ENCODE measurements at places on chromosomes 16 and 17.

DNA sequence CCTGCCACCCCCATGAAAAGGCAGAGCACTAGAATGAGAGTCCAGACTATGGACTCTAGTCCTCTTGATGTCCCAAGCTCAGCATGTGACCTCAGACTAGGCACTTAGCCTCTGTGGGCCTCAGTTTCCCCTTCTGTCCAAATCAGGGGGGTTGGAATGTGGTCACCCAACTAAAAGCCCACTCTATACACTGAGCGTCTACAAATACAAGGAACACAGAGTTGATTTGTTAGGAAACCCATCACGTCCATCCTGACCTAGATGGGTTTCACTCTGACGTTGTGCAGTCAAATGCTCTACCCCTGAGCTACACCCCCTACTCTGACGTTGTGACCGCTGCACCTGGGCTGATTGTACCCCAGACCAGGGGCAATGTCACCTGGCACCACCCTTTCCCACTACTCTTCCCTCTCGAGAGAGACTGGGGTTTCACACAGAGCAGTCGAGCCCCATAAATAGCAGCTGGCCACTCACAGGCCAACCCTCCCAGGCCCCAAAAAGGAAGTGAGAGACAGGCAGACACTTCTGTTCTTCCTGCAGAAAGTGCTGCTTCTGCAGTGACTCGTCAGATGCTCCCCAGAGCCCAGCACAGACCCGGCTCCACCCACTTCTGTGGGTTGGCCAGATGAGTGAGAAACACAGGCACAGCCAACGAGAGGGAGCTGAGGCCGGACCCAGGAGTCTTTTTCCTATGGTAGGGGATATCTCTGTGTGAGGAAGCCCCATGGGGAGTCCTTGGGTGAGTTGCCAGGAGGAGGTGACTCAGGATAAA is 16.1 kb upstream of the TNFRSF13B start:
- peak; percentile 90 for DNase-seq

DNA sequence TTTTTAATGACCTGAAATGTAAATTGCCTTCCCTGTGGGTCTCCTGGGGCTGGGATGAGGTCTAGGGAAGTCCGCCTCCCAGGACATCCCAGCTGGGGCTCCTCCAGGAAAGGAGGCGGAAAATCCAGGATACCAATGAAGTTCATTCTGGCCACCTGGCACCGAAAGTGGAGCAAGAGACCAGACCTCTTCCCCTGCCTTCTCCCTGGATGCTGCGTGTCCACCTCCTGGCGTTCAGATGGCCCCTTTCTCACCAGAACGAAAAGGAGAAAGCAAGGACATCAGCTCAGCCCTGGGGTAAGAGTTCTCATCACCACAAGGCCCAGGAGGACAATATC is 20.4 kb downstream of the RBFOX3 start:
- DNase-seq, result no peak

DNA sequence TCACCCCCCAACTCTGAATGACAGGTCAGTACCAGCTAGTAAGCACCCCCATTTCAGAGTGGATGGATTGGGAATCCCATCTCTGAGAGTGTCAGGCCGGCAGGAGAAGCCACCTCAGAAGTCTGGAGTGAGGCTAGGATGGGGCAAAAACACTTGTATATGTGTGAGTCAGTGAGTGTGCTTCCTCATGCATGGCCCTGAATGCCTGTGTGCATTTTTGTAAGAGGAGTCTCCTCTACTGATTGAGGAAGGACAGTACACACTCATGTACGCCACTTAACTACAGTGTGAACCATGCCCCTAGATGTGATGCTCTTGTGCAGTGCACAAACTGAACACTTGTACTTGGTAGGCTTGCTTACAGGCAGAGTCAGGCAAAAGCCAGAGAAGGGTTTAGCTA is 22.3 kb upstream of the NAGS start:
- DNase-seq, result no peak

DNA sequence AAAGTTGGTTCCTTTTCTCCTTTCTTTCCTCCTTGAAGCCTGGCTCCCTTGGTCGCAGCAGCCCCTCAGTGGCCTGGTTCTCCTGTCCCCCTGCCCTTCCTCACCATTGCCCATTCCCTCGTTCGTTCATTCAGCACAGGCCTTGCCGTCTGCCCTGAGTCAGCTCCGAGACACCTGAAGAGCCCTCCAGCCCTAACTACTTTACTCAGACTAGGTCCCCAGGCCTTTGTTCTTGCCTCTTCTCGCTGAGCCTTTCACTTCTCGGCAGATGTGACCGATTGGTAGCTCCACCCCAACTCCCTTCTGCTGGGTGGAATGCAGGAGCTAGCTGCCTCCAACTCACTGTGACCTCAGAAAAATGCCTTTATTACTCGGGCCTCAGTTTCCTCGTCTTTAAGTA is 7.0 kb upstream of the ADAM11 start:
- DNase-seq, result no peak

GRCh38 chr16:17244872-17245551 is 225.7 kb downstream of the XYLT1 start:
- DNase-seq, result no peak

DNA sequence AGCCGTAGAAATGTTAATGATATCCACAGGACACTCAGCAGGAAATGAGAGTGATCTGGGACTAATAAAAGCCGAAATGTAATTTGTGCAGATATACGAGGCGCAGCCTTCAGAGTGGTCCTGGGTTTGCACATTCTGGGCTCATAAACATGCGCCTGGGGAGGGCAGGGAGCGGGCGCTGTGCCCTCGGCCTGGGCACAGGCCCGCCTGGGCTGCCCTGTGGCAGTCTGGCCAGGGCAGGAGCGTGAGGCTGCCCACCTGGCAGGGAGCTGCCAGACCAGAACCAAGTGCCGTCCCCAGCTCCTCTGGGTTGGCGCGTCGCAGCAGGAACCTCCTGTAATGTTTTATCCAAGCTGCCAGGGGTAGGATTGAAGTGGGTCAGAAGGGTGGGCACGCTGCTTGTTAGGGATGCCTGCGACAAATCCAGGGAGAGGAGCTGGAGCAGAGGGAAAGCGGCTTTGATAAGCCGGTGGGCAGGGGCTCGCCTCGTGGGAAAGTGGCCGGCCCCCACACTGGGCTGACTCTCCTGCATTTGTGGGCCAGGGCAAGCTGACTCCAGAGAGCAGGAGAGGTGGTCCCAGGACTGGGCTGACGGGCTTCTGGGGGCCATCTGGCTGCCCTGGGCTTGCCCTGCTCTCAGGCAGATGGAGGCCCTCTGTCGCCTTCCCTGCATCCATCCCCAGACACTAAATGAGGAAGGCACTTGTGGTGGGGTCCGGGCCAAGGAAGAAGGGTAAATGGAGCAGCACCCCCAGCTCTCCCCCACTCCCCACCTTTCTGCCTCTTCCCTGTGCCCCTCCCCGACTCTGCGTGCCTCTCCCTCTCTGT is 45.9 kb downstream of the SREBF1 start:
- DNase-seq, result no peak

DNA sequence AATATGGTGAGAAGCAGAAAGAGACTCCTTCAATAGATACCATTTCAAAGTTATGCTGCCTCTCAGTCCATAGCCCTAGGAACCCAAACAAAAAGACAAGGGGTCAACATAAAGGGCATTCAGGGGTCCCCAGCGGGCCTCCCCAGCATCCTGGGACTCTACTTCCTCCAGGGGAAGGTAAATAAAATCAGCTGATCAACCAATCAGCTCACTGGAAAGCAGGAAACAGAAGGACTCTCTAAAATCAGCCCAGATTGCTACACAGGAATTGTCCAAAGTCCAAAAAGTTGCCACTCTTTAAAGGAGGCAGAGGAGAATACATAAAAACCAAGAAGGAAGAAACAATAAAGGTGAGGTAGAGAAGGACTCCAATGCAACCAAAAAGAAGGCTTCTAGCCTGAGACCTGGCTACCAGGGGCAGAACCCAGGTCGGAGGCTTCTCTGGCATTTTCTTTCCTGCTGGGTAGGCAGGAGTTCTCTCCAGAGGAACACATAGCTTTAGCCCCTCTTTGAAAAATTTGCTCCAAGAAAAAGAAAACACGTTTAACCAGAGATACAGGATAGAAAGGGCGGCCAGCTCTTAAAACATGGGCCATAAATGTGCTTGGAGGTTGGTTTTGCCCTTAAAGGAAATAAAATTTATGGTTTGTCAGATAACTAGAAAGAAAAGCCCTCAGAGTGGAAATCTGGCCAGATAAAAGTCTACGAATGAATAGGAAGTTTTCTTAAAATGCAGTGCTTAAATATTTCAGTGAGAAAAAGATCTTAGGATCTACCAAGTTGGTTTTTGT is 404.6 kb downstream of the SOX9 start:
- DNase-seq, result no peak

GRCh38 chr17:20216154-20216815 is 207.1 kb downstream of the SPECC1 start:
- DNase-seq, result no peak

- DNase-seq, result no peak
These were observed 331.2 kb downstream of the MAF start for GRCh38 chr16:79269211-79269863.

GRCh38 chr17:45313996-45314740 is 2.7 kb downstream of the MAP3K14 start:
- DNase-seq, result no peak

- no peak for DNase-seq
These were observed 64.5 kb downstream of the SRCIN1 start for GRCh38 chr17:38541281-38541680.

- DNase-seq, result no peak
These were observed 158.5 kb upstream of the SHISA6 start for GRCh38 chr17:11082559-11082958.

DNA sequence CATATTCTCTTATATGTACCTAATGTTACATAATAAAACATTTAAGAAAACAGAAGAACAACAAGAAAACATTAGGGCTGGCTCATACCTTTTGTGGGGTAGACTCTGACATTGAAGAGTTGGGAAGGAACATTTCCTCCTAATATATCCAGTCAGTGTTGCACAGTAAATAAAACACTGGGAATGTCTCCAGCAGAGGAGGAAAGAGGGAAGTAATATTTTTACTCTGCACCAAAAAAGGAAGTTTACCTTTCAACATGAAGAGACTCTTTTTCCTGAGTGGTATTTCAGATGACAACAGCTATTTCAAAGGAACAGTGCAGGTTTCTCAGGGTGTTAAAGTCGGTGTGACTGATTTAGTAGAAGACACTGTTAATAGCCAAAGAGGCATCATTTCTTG is 31.9 kb downstream of the EPN2 start:
- no peak for DNase-seq

GRCh38 chr17:67573987-67574657 is 143.6 kb upstream of the NOL11 start:
- DNase-seq, result no peak

DNA sequence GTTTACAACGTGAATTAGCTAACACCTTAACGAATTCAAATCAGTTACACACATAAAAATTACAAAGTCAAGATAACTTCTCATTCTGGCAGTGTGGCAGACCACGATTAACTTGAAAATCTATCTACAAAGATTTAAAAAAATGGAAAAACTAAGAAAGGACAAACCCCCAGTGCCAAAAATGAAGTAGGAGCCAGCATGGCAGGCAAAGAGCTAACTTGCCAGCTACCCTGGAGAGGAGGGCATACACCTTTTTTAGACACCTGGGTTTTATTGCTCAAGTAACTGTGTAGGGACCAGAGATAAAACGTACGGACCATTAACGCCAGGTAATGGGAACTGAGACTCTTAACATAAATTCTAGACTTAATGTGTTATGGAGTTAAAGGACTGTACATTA is 2.5 kb downstream of the TAF15 start:
- DNase-seq, result no peak

- no peak for DNase-seq
These were observed 37.4 kb downstream of the ARHGAP23 start for GRCh38 chr17:38465391-38466345.

GRCh38 chr16:77723108-77723514 is 797 bp downstream of the NUDT7 start:
- DNase-seq, result no peak

GRCh38 chr17:66397486-66397885 is 95.1 kb downstream of the PRKCA start:
- no peak for DNase-seq

DNA sequence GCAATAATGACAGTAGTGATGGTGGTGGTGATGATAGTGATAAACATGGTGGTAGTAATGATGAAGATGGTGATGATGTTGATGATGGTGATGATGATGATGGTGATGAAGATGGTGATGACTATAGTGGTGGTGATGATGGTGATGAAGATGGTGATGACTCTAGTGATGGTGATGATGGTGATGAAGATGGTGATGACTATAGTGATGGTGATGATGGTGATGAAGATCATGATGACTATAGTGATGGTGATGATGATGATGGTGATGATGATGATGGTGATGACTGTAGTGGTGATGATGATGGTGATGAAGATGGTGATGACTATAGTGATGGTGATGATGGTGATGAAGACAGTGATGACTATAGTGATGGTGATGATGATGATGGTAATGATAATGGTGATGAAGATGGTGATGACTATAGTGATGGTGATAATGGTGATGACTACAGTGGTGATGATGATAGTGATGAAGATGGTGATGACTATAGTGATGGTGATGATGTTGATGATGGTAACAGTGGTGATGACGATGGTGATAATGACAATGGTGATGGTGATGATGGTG is 35.6 kb downstream of the DYNLRB2 start:
- no peak for DNase-seq

DNA sequence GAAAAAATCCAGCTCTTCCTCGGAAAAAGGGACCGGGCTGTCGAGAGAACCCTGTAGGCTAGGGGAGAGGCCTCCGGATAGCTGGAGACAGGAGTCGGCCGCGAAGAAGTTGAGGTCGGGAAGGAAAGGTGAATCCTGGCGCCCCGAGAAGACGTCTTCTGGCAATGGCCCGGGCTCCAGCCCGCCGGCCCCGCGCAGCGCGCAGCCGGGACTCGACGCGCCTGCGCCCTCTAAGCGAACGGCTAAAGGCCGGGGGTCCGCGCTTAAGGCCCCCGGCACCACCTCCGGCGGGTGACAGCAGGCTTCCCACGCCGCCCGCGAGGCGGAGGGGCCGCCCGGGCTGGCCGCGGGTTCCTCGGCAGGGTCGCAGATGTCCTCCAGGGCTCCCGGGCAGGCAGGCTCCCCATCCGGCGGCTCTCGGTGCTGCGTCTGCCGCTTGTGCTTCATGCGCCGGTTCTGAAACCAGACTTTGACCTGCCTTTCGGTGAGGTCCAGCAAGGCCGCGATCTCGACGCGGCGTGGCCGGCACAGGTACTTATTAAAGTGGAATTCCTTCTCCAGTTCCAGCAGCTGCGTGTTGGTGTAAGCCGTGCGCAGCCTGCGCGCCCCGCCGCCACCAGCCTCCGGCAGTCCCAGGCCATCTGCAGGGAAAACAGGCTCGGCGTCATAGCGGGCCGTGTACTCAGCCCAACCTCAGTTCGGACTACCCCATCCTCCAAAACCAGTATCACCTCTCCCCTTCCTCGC is 1.6 kb downstream of the HOXB2 start:
- DNase-seq, result no peak

- DNase-seq, result no peak
These were observed 13.8 kb downstream of the SLC16A3 start for GRCh38 chr17:82242698-82242976.

GRCh38 chr17:80833952-80834892 is 157.4 kb upstream of the CHMP6 start:
- DNase-seq, result no peak

- no peak for DNase-seq
These were observed 9.1 kb upstream of the CD300E start for GRCh38 chr17:74632617-74633016.

- DNase-seq, result no peak
These were observed 11.3 kb upstream of the TSPOAP1 start for GRCh38 chr17:58339755-58340404.
